ENCODE measurements at places on chromosomes 6 and 20.

- no peak for DNase-seq
These were observed 31.6 kb upstream of the NOTCH4 start for GRCh38 chr6:32255199-32256153.

DNA sequence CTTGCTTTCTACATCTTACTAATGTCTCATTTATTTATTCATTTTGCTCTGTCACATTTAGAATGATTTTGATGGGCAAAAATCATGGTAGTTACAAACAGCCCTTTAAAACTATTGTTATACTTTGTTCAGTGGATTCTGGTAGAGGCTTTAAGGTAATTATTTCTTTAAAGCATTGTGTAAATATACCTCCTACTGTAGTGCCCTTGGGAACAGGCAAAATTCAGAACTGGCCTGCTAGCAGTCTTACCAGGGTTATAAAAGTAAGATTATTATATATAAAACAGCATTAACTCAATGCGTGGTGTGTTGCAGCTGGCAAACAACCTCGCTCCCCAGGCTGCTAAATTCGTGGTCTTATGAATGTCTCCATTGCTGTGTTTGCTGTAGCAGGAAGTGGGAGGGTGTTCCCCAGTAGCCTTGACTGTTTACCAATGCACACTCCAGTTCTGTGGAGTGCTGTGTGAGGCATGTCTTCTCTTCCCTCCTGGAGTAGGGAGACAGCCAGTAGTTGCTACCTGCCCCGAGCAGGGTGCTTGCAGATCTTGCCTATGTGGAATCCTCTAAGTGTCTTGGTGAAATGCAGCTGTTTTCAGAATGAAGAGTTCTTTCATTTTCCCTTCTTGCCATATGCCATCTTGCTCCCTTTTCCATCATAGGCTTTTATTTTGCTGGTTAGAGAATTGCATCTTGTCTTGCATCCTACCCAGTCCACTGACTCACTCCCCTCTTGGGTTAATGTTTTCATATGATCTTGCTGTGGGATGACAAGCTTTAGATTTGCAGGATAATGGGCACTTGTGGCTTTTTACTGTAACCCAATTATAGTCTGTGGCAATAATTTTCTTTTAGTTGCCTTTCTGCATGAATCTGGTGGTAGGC lies 45.3 kb downstream of the IGF2R start:
- no peak for DNase-seq

DNA sequence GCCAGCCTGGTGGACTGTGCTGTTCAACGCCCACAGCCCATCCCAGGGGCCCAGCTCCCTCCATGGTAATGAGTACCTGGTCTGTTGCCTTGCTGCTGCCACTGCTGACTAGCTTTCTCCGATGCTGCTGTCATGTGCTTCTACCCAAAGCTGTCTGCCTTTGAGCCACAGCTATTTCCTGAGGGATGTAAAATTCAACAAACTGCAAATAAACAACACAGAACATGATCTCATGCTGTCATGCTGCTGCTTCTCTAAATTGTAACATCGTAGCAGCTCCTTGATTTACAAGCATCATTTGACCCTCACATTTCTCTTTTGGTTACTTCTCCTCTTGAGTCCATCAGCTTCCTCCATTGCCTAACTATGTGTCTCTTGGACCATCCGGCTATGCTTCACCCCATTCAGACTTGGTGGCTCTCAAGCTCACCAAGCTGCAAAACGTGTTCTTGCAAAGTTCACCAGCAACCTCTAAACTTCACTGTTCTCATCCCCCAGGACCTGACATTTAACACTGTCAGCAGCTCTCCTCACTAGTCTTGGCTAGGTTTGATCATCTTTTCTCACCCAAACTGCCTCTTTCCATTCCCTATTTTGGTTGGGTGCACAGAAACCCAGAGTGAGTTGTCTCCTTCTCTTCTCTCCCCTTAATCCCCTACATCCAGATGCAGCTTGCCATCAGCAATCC lies 54.6 kb downstream of the FYN start:
- no peak for DNase-seq

DNA sequence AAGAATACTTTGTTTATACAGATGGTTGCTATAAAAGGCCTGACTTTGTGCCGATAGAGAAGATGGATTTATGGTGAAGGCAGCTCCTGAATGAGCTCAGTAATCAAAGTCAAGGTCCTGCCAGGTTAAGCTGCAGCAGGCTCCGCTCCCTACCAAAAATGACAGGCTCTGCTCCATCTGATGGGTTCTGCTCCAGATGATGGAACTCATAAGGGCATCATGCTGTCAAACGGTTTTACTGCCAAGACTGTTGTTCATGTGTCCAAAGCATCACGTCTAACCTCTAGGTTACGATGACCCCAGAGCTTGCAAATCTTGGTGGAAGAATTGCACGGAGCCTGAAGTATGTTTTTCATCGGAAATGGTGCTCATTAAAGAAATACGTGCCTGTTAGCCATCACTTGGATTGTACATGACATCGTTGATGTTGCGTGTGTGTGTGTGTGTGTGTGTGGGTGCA lies 19.2 kb upstream of the PTGIS start:
- DNase-seq, result no peak

- no peak for DNase-seq
These were observed at the start of gene HSD17B8 for GRCh38 chr6:33204415-33205190. TSS of gene HSD17B8 (plus strand) at chr6:33204655. CDS start at chr6:33204669, 14 bp downstream.

- DNase-seq, result no peak
These were observed 4.3 kb upstream of the DNAJC5 start for GRCh38 chr20:63890616-63891015.

GRCh38 chr6:157550114-157550989 lies 169.4 kb downstream of the ZDHHC14 start:
- no peak for DNase-seq

DNA sequence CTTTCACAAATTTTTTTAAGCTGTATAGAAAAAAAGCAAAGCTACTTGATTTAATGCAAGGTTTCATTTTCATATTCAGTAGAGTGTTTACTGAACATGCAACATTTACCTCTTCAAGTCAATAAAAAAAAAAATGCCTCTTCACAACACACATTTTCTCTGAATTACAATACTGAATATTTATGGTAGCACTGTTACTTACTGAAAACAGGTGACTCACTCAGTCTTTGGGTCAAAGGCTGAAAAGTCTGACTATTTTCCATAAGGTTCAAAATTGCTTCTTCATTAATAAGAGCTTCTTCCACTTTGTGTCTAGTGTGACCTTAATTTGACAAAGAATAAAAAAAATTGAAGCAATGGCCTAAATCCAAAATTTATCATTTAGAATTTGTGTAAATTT lies 101.9 kb downstream of the REV3L start:
- DNase-seq, result no peak

DNA sequence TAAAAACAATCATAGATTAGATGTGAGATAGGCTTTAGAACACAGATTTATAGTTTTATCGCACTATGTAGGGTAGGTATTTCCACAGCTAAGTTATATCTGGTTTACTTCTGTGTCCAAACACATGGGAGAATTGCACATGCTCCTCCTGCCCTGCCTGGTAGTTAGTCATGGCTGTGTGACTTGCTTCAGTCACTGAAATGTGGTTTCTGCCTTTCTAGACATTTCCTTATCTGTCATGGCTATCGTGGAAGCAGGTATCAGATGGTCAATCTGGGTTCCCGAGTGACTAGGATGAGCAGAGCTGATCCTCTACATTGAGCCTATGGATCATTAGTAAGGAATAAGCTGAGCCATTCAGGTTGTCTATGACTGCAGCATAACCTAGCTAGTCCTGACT lies 117.8 kb upstream of the GMDS start:
- DNase-seq, result no peak

DNA sequence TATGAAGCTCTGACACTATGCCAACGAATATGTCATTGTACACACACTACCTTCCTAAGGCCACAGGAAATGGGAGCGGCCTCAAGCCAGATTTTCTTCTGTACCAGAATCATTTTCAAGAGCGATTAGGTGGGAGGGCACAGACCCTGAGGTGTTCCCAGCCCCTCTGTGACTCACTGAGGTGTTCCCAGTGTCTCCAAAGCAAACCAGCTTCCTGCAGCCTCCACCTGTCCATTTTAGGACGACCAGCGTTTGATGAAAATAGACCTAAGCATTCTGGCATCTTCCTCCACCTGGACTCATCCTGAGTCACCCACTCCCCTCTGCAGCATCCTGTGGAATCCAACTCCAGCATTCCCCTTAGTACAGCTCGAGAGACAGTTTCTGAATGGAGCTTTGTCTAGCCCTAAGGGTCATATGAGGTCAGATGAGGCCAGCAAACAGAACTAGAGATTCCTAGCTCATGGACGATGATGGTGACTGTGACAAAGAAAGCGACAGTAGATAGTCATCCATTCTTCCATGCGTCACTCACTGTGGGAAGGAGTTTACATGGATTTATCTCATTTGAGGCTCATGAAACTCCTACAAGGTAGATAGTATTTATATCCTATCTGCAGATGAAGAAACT lies 203.4 kb downstream of the PTPRT start:
- no peak for DNase-seq

GRCh38 chr6:123420512-123420911 lies 216.2 kb downstream of the TRDN start:
- DNase-seq, result no peak

- no peak for DNase-seq
These were observed 8.9 kb upstream of the TAAR5 start for GRCh38 chr6:132598473-132598872.

- no peak for DNase-seq
These were observed 67.2 kb downstream of the FOXO3 start for GRCh38 chr6:108627692-108628550.
